Fibroblast of upper back skin (primary cell): ENCODE measurements at places on chromosomes 13 and 19.
A peak's percentile ranks its signal among the peaks of the same experiment; 100 is the strongest.

DNA sequence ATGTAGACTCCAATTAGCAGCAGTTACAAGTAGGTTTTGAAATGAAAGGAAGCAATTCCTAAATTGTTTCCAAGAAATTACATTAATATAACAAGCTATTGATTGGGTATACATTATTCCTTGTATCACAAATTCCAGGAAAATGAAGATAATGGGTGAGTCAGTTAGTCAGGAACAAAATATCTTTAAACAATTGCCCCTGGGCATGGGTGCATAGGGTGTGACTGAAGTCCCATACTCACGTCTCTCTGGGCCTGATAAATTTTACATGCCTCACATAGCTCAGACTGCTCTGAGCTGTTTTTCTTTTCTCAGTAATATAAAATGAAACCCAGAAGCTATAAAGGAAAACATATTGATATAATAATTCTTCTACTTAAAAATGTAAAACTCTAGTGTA, 87.8 kb downstream of the FNDC3A start:
- DNase-seq: no peak

DNA sequence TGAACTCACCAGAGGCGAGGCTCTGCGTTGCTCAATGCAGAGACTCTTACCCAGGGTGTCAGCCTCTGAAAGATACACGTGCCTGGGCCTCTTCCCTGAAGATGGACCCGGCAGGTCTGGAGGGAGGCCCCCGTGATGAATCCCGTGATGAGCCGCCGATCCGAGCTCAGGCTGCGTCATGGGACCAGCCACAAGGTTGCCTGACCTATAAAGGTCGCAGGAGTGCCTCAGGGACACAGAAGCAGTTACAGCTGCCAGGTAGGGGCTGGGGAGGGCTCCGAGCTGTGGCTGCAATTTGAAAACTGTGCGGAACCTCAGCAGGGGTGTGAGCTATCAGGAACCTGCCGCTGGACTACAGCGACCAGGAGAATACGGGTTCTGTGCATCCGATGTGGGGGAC, 10.5 kb upstream of the ATP11A start:
- no peak for DNase-seq

GRCh38 chr13:62123409-62123808, 707.8 kb upstream of the PCDH20 start:
- no peak for DNase-seq

GRCh38 chr13:100460791-100461190, 127.8 kb downstream of the GGACT start:
- no peak for DNase-seq

DNA sequence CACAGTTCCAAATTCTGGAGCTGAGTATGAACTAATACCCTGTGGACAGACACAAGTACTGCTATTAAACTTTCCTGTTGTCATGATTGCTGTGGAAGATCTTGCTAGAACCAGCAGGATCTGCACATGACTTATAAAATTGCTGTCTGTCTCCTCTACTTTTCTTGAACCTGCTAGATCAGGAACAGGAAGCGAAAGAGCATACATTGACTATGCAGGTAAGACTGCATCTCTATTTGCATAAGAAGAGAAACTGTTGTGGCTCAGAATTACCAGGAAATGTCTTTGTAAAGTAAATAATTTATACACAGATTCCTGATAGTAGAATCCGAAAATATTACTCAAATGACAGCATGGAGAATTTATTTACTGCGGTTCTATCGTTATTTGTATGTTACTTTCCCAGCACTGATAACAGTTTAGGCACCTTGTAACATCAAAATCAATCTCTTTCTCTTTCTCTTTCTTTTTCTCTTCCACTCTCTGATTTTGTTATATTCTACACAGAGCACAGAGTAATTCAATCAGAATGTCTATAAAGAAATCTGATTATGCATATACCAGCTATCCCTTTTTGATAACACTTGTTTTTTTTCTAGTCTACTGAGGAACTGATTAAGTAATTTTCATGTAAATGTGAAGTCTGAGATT, 226.5 kb downstream of the MYO16 start:
- DNase-seq: no peak

GRCh38 chr19:35557539-35558399, 5.7 kb downstream of the ATP4A start:
- peak; percentile 39 for DNase-seq

DNA sequence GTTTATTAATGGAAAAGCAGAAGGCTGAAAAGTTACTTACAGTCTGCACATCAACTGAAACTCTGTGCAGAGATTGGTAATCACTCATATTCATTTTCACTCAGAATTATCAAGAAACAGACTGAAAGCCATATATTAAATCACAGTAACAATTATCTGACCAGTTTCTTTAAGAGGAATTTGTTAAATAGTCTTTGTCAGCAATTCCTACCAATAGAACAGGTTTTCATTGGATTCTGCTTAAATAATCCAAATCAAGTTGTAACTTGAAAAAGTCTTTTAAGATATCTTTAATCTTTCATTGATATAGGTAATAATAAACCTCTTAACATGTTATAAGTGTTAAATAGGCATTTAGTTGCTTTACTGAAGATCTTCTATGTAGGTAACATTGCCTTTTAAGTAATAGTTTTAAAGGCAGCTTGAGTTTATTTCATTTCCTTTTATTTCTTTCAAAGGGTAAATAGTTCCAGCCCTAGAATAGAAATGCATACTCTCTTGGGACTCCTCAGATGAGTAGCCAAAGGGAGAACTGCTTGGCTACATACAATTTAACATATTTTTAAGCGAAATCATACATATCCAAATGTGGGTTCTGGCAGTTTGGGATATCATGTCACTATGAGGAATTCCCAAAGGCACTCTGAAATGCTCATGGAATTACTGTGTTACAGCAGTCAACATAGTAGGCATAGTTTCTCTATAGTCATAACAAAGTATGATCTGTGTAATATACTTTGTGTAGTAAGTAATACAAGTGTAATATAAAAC, 326.0 kb upstream of the SPRY2 start:
- DNase-seq: peak; percentile 90

GRCh38 chr13:113846636-113847318, 17.1 kb downstream of the GAS6 start:
- no peak for DNase-seq

DNA sequence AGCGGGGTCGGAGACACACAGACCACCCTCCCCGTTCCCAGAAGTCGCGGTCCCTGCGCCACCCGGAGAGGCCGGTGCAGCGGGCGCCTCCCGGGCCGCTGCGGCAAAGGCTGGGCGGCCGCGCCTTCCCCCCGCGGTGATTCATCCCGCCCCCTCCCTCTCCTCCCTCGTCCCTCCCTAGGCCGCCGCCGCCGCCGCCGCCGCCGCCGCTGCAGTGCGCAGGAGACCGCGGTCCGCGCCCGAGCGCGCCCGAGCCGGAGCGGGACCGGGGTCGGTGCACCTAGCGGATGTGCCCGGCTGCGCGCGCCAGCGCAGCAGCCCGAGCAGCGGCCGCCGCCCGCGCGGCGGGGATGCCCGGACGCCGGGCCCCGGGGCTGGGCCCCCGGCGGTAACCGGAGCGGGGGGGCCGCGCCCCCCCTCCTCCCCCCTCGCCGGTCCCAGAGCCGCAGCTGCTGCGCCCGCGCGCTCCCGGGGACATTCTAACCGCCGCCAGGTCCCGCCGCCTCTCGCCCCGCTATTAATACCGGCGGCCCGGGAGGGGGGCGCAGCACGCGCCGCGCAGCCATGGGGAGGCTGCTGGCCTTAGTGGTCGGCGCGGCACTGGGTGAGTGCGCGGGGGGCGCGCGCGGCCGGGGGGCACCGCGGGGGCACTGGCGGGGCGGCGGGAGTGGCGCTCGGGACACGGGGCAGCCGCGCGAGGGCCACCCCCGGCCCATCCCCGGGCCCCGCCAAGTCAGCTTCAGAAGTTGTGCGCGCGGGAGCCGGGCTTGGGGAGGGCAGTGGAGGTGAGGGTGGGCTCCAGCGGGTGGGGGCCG, at the start of gene SCN1B:
SCN1B (plus strand) TSS at position 214 of the 815 bp plus-strand sequence; CDS start at position 565, 351 bp downstream.
- DNase-seq: peak; percentile 64

DNA sequence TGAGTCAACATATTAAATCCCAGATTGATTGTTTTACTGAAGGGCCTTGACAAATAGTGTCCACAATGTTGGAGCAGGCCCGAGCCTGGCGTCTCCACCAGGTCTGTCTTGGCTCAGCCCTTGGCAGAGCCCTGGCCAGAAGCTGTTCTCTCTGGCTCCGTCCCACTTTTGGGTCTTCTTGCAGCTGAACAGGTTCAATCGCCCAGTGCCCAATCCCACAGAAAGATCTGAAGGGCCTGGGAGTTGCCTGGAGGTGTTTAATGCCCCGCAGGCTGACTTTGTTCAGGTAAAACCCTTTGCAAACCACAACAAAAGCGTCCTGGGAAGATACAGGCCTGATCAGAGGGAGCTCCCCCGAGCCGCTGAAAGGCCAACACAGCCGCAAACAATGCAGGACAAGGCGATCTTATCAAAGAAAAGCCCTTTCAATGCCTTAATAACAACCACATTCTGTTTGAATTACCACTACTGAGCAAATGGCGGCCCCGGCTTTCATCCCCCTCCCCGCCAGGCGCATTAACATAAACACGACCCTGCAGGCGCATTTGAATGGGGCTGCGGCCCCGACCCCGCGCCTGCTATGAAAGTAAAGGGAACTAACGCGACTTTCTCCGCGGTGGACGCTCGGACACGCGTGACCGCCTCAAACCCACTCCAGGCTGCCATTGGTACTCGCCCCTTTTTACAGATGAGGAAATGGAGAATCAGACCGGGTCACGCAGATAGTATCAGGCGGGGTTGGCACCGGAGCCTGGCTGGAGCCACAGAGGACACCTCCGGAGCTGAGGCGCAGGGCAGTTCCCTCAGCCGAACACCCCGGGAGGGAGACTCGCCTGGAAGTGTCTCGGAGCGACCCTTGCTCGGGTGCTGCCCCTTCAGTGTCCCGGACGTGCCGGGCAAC, 3.1 kb downstream of the CDX2 start:
- DNase-seq: no peak

DNA sequence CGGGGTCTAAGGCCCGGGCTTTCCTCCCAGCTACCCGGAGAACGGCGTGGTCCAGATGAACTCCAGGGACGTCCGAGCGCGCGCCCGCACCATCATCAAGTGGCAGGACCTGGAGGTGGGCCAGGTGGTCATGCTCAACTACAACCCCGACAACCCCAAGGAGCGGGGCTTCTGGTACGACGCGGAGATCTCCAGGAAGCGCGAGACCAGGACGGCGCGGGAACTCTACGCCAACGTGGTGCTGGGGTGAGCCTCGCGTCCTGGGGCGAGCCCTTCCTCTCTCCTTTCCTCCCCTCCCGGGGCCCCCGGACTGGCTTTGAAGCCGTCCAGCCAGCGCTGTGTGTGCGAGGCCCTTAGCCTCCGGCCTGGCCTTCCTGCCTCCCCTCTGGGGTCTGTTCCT, 23.4 kb downstream of the UHRF1 start:
- no peak for DNase-seq

- DNase-seq: no peak
Observed at GRCh38 chr19:29483944-29484581, 41.7 kb upstream of the VSTM2B start.

DNA sequence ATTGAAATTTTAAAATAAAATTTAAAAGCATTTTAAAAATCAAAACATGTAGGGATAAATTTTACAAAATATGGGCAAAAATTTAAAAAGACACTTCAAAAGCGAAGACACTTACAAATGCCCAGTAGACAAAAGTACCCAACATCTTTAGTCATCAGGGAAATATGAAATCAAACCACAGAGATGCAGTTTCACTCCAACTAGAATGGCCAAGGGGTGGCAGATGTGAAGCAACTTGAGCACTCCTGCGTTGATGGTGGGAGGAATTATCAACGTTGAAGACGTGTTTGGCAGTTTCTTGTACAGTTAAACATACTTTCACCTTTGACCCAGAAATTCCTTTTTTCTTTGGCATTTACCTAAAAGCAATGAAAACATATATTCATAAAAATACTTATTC, 518.0 kb upstream of the SGCG start:
- DNase-seq: no peak

DNA sequence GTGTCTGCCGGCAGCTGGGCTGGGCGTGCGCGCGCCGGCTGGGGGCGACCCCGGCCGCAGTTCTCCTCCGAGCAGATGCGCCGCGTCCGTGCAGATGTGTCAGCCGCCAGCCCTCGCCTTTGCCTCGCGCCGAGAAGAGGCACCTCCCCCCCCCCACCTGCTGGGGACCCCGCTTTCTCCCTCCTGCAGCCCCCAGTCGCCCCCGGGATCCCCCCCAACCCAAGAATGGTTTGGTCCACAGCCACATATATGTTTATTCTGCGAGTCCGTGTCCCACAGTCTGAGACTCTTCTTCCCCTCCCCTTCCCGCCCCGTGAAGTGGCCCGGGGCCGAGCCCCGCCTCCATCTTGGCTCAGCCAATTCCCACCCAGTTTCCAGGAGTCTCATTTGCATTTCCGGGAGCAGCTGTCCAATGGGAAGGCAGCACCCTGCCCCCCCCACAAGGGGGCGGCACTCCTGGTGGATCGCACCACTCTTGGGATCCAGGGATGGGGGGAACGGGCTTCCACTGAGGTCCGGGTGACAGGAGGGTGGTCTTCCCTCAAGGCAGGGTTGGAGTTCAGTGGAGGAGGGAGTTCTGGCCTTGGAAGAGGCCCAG, 8.6 kb downstream of the ISOC2 start:
- DNase-seq: peak; percentile 69

- DNase-seq: peak; percentile 94
Observed at GRCh38 chr13:109180905-109181425, 551.6 kb downstream of the MYO16 start.

DNA sequence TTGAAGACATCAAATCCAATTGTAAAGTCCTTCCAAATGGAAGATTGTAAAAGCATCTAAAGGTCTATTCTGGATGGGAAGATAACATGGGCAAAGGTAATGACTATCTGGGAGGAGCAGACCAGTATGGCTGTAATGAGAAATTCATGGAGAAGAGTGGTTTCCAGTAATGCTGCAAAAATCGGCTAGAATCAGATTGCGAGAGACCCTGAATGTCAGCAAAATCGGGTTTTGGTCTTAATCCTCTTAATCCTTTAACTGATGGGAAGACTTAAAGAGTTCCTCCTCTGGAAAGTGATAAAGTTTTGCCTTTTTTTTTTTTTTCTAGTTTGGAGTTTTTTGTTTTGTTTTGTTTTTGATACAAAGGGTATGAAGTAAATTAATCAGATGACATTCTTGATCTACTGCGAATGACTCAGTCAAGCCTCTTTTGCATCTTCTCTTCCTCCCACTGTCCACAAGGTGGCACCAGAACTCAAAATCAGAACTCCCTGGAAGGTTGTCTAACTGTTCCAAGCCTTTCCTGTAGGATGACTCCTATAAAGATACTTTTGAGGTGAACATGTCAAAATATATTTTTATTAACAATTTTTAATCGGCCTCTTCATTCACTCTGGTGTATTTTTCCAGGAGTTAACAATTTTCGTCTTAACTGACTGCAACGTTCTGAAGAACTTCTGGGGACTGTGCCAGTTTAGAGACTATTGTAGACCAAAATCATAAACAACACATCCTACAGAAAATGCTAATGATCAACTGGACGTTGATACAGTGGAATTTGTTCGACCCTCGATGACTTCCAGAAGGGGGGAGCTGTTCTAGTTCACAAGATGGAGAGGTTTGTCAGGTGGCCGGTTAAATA, 213.3 kb upstream of the MIR17HG start:
- DNase-seq: peak; percentile 79

DNA sequence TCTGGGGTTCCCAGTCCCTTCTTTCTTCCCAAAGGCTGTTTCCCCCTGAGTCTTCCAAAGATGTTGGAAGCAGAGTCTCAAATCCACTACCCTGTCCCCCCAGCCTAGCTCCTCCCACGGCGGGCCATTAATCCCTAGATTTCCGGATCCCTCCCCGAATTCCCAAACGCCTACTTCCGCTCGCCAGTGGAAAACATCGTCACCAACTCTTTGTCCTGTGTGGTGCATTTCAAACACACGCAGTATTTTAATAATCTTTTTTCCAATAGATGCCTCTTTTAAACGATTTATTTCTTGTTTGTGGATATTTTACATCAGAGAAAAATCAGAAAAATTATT, 610 bp downstream of the ZNF791 start:
- DNase-seq: peak; percentile 73
